ENCODE measurements at places on chromosomes 1 and 21.

GRCh38 chr1:110266834-110267233, 56.7 kb downstream of the KCNC4 start:
- DNase-seq: no peak

- no peak for DNase-seq
These were observed 35.8 kb downstream of the TESK2 start for GRCh38 chr1:45455162-45455561.

- DNase-seq: no peak
These were observed 19.5 kb downstream of the JAM2 start for GRCh38 chr21:25658427-25659035.

GRCh38 chr1:115325874-115326273, 12.2 kb downstream of the NGF start:
- no peak for DNase-seq

DNA sequence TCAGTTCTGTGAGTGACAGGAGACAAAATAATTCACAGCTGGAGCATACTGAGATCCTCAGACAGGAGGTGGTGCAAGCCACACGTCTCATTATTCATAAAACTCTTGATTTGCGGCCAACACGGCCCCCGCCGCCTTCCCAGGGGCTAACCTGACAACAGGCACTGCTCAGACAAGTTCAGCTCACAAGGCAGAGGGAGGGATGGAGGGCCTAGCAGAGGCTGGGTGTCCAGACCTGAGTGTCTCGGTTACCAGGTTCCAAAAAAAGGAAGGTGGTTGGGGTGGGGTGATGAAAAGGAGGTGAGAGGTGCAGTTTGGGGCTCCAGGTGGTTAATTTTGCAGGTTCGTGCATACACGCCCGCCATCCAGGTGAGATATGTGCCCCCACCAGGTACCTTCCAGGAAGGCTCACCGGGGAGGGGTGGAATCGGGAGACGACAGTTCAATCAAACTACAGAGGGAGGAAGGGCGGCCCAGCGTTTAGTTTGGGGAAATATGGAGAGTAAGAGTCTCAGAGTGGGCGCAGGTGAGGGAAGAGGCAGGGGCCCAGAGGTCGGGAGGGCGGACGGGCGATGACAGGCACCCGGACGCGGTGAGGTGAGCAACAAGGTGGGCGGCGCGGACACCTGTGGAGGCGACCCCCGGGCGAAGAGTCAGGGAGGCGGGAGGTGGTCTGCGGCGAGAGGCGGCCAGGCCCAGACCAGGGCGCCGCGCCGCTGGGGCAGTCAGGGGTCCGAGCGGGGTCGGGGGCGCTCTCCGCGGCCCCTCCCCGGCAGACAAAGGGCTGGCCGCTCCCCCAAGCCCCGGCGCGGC, 629 bp downstream of the CTNNBIP1 start:
- DNase-seq: no peak

DNA sequence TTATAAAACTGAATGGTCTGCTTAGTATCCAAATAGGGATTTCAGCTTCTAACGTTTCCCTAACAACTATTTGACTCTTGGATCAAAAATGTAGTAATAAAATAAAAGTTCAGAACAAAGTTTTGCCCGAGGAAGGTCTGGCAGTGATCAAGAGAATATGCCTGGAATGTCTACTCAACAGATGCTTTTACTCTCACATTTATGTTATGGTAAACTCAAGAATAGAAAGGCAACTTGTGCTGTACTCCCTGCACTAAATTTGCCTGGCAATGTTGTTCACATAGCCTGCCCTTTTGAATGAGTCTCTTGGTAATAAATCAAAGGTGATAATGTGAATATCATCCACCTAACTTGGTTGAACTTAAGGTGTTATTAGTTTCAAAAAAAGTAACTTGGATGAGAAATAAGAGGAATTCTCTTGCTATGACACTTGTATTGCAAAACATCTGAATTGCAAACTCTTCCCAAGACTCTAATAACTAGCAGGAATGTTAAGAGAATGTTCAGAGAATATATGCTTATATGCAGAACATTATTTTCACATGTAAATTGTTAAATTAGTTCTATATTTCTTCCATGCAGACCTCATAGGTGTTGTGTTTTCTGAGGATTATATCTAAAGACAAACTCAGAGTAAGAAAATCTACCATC, 215.8 kb downstream of the COL24A1 start:
- no peak for DNase-seq
